ENCODE measurements at places on chromosomes 2 and 18.

DNA sequence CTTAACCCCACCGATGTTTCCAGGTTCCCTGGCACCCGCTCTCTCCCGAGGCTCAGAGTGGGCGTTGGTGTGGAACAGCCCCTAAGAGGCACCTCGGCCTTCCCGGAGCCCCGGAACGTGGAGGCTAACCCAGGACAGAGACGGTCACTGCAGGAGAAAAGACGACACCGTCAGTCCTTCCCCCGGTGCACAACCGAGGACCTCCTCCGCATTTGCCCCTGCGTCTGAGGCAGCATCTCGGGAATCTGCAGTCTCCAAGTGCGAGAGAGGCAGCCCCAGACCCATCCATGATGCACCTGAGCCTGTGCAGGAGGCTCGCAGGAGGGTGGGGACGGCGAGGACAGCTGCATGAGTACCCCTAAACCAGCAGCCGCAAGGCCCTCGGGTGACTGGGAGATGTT is 204.9 kb upstream of the SALL3 start:
- DNase-seq: no peak

- no peak for DNase-seq
These were observed 396.8 kb upstream of the NETO1 start for GRCh38 chr18:73264562-73264921.

DNA sequence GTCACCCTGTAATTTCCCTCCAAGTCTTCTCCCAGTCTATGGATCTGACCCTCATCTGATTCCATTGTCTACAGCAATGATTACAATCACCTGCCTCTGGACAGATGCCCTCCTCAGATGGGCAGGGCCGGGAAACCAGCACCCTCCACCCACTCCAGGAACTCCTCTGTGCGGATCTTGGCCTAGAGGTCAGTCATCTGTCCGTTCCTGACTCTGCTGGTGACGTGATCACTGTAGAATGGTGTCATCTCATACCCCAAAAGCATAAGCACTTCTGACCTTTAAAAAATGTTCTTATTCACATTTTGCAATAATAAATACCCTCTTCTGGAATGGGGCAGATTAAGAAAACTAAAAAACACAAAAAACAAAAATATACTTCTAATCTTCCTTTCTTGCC is 29.5 kb upstream of the BZW1 start:
- no peak for DNase-seq

DNA sequence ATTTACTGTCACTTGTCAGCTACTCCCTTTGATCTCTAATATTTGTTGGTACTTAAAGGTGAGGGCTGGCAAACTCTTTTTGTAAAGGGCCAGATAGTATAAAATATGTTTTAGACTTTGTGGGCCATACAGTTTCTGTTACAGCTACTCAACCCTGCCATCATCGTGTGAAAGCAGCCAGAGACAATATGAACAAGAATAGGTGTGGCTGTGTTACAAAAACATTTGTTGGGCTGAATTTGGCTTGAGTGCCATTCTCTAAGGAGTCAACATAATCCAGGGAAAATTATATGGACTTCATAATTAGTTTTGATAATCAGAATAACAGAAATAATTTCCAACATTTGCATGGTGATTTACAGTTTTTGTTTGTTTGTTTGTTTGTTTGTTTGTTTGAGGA is 190.6 kb downstream of the LTBP1 start:
- DNase-seq: no peak

GRCh38 chr18:24094561-24094960 is 44.3 kb upstream of the CABYR start:
- no peak for DNase-seq

DNA sequence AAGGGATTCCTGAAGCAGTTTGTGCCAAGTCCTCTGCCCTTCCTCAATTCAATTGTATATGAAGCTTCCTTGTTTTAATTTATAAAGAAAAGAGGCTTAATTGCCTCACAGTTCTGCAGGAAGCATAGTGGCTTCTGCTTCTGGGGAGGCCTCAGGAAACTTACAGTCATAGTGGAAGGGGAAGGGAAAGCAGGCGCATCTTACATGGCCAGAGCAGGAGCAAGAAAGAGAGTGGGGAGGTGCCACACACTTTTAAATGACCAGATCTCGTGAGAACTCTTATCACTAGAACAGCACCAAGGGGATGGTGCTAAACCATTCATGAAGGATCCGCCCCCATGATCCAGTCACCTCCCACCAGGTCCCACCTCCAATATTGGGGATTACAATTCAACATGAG is 114.2 kb downstream of the SGPP2 start:
- no peak for DNase-seq

GRCh38 chr2:206824993-206825392 is 59.6 kb downstream of the FASTKD2 start:
- no peak for DNase-seq

GRCh38 chr2:64207573-64207972 is 63.4 kb upstream of the PELI1 start:
- DNase-seq: no peak

GRCh38 chr18:63511285-63511684 is 30.9 kb upstream of the SERPINB12 start:
- no peak for DNase-seq

GRCh38 chr2:4047961-4048891 is 344.9 kb downstream of the DCDC2C start:
- DNase-seq: no peak

Data from stimulated activated CD4-positive, alpha-beta T cell treated with anti-CD3 and anti-CD28 coated beads, Interleukin-12 subunit alpha, Interleukin-12 subunit beta, amount 100 ng/mL, for 24 hours (primary cell).